Upper lobe of right lung (tissue), 1 donor: ENCODE measurements at places on chromosomes 11 and 22.

DNA sequence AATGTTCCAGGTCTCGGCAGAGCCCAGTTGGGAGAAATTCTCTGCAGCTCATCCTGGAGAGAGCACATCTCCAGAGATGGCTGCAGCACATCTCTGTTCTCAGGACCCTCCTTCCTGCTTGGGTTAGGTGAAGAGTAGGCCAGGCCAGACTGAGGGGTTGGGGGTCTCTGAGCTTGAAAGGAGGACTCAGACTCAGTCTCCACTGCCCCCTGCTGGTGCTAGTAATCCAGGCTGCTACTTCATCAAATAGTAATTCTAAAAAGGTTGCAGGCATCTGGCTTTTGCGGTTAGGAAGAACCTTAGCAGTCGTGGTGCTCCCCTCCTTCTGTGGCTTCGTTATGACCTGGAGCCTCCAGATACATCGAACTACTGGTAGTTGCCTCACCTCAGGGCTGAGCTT is 9.7 kb downstream of the TUB start:
- DNase-seq: no peak

- DNase-seq: no peak
These were observed 50.2 kb downstream of the RPL27A start for GRCh38 chr11:8732748-8733241.

GRCh38 chr22:31244046-31244942 is 32.2 kb downstream of the LIMK2 start:
- DNase-seq: no peak

DNA sequence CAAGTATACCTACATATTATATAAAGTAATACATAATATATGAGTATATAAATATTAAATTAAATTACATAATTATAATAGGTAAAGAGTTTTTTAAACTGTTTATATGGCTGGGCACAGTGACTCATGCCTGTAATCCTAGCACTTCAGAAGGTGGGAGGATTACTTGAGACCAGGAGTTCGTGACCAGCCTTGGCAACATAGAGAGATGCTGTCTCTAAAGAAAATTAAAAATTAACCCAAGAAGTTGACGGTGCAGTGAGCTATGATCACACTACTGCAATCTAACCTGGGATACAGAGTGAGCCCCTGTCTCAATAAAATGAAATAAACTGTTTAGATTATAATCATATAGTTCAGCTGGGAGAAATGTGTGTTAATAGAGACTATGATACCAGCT is 363.0 kb downstream of the DDX10 start:
- DNase-seq: no peak

- DNase-seq: no peak
These were observed 323 bp upstream of the HIKESHI start for GRCh38 chr11:86301742-86302091.

- DNase-seq: no peak
These were observed 27.9 kb downstream of the KCNC1 start for GRCh38 chr11:17762309-17762974.

GRCh38 chr11:77884186-77884828 is 63.4 kb downstream of the AAMDC start:
- no peak for DNase-seq

DNA sequence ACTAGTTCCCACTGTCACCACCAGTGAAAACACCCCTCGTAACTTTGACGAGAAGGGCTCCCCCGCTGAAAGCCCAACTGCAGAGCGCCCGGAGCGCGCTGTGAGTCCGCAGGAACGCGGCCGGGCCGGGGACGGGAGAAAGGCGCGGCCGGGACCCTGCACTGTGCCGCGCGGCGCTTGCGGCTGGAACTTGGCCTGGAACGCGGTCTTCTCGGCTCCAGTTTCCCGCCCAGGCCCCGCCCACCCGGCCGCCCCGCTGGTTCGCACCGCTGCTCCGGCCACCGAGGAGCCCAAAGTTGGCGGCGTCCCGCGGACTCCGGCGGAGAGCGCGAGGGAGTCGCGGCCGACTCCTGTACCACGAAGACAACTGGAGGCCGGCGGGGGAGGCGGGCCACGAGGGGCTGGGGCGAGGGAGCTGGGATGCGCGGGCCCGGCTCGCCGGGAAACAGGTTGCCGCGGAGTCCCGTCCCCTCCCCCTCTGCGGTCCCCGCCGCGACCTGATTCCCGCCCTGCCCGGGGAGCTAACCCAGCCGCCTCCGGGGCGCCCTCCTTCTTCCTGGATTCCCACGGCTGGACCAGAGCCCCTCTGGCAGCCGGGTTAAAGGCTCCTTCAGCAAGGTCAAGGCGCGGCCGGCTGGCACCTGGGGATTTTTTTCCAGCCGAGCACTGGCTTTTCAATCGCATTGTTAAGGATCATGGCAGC is 3.4 kb downstream of the TENM4 start:
- peak; percentile 77 for DNase-seq
